NCI-H460 (cell line): ENCODE measurements at places on chromosomes 3 and 15. TPM values are rescaled to one million over a fixed set of nuclear protein-coding genes. Genes with fewer than 3 reads are reported as not detected.

Gene MYZAP
- total RNA-seq = not detected in 2 replicates

- DNase-seq = no peak
Observed at GRCh38 chr3:53216723-53217122, 39.1 kb downstream of the TKT start.

Gene CIP2A
- total RNA-seq = 18.2 and 21.9 TPM in 2 replicates

GRCh38 chr15:77738441-77739302 is 106.0 kb upstream of the LINGO1 start:
- no peak for DNase-seq

- DNase-seq = no peak
Observed at GRCh38 chr3:51977446-51978142, 2.7 kb downstream of the ABHD14A start.

DNA sequence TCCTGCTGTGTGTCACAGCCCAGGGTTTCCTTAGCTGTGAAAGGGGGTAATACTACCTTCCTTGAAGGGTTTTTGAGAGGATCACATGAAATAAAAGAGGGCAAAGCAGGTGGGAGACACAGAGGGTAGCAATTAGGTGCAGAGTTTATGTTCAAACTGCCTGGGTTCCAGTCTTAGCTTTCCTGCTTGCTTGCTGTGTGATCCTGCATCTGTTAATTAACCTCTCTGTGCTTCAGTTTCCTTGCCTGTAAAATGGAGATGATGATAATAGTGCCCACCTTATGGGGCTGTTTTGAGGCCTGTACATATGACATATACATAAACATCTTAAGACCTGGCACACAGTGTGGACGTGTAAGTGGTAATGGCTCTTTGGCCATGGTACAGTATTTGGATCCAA is 35.0 kb downstream of the SPSB4 start:
- no peak for DNase-seq

DNA sequence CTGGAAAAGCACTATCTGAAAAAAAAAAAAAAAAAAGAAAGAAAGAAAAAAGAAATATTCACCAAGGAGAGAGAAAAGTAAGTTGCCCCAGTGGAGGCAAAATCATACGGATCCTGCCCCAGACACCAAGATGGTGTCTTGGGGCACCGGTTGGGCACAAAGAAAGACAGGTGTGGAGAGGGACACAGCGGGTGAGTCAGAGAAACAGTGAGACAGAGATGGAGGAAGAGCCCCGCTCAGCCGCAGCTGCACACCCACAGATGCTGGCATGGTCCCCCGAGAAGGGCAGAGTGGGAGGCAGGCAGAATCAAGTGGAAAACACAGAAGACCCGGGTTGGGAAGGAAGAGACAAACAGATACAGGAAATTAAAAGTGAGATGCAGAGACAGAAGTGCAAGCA is 129.7 kb upstream of the SMAD3 start:
- no peak for DNase-seq
